GM12892 (cell line): ENCODE measurements at places on chromosomes 13 and 19.

- DNase-seq: no peak
Observed at GRCh38 chr13:27110056-27110746, 61.4 kb downstream of the USP12 start.

- DNase-seq: no peak
Observed at GRCh38 chr19:45820413-45821102, 5.5 kb upstream of the RSPH6A start.

- no peak for DNase-seq
Observed at GRCh38 chr13:93625536-93625935, 398.9 kb downstream of the GPC6 start.

DNA sequence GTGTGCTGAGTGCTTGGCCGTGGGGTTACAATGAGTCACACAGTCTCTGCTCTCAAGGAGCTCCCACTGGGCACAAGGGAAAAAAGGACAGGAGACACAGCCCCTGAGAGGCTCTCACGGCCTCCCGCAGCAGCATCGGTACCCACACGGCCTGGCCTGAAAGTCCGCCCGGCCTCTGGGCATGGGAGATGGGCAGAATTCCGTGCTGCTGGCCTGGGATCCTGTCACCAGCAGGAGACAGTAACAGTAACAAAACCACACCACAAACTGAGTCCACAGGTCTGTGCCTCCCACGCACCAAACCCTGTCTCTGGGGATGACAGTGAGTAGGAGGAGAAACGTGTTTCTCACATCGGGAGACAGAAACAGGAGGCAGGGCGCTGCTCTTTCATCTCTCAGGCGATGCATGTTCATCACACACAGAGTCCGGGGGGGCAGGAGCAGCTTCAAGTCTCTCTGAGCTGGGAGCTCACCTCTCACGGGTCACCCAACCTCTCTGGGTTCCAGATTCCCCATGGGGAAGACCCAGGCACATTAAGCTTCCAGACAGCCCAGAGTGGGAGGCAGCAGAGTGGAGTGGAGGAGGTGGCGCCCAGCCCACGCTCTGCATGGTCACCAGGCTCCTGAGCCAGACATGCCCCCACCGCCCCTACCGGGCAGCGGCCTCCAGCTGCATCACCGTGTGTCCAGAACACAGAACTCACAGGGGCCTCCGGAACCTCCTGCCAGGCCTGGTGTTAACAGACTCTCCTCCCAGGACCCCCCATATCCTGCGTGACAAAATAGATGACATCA lies 124.7 kb upstream of the VSTM2B start:
- DNase-seq: no peak

DNA sequence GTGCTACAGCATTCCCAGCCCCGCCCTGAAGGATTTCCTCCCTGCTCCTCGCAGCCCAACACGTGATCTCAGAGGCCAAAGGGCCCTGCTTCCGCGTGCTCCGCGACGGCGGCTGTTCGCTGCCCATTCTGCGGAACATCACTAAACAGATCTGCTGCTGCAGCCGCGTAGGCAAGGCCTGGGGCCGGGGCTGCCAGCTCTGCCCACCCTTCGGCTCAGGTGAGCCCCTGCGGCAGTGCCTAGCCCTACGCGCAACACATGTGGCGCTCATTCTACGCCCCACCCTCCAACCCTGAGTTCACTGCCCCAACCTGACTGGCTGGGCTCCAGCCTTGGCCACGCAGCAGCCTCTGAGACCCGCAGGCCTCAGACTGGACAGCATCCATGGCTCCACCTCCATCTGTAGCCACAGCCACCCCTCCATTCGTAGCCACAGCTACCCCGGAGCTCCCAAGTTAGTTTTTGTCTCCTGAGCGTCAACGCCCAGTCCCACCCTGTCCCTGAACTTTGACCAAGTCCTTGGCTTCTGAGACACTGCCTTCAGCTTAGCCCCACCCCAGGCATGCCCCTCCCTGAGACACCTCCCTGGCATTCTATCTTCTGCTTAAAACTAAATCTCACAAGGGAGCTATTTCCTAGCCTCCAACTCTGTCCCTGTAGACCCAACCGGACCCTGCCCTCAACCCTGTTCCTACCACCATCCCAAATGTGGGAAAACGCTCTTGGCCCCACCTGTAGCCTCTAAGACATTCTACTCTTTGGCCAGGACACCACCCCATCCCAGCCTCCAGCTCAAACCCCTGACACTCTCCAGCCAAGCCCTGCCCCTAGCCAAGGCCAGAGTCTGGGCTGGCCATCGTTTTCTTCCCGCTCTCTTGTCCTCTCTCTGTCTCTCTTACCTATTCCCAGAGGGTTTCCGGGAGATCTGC lies 6.4 kb downstream of the LTBP4 start:
- no peak for DNase-seq
